ENCODE measurements at places on chromosomes 6 and 20.

DNA sequence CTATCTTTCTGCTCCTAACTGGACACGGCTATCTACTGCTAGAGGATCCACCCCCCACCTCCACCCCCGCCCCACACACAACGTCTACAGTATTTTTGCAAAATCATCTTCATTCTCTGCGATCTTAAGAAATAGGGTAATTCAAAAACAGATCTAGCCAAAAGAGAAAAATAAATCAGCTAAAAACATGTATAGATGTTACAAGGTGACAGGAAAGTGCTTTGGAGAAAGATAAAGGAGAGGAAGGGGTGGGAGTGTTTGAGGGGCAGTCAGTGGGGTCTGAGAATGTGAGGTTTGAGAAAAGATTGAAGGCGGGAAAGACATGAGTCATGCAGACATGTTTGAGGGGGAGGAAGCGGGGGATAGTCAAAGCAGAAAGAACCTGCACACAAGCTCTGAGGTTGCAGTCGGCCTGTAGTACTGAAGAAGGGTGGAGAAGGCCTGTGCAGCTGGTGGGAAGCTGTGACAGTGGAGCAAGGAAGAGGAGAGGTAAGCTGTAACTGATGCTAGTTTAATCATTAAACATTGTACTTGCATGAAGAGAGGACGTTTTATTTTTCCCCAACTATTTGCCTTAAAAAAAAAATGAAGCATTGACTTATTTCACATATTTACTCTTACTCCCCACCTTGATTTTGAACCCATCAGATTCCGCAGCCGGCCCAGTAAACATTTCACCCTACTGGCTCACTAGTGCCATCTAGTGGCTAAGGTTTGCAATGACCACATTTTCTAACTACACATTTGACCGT is 332.6 kb downstream of the ADGRB3 start:
- DNase-seq: peak; percentile 65

DNA sequence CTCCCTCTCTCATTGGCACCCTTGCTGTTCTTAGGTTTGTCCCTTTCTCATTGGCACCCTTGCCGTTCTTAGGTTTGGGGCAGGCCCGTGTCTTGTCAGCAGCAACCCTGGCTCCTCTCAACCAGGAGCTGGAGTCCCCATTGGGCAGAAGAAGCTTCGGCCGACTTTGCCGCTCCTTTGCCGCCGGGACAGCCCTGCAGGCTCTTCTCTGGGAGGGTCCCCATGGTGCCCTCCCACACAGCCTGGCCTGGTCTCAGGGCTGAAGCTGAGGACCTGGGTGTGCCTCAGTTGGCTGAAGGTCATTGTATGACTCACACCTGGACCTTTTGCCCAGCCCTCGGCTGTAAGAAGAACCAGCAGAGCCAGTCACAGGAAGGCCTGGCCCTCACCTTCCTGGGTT is 59.6 kb downstream of the PPP1R14C start:
- no peak for DNase-seq

DNA sequence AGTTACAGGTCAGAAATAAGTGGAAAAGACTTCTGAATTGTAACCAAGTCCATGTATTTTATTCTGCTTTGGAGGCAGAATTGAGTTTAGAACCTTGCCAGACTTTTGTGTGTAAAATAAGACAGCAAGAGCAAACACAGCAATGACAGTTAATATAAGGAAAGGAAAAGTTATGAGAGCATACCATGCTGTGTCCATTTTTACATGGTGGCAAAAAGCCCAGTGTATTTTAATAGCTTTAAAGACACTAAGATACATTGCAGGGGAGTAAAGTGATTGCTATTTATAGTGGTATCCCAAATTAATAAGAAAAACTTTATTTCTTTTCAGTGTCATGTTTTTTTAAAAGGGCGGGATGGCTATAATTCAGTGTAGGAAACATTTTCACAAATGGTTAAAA is 45.2 kb downstream of the CDC5L start:
- DNase-seq: no peak

- no peak for DNase-seq
Observed at GRCh38 chr6:79608334-79609224, 22.6 kb upstream of the SH3BGRL2 start.

DNA sequence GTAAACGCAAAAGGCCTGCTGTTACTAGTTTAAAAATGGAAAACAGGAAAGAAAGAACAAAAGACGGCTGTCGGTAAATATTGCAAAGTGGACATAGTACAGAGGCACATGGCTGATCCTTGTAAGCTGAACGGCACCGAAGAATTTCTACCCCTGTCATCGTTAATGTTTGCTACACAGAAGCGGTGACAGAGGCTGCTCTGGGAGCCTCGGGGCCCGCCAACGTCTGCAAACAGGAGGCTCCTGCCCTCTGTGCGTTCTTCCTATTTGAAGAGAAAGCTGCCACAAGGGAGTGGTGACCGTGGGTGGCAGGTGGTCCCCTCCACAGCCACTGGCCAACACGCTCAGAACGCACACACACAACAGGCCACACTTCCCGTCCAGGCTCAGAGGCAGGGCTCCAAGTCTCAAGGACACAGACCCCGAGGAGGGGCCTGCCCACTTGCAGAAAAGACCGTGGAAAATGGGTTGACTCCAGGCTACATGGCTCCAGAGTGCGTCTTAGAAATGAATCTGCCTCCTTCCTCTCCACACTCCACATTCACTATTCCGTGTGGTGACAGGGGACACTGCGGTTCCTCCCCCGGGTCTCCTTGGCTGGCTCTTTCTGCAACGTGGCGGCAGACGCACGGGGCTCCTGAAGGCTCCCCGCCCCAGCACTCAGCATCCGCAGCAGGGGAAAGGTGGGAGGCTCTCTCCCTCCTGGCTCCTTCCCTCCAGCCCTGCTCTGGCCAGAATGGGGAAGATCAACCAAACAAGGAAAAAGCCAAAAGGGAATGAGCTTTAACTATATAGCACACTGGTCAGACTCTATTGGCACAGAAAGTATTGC is 64.5 kb downstream of the GMPR start:
- no peak for DNase-seq

DNA sequence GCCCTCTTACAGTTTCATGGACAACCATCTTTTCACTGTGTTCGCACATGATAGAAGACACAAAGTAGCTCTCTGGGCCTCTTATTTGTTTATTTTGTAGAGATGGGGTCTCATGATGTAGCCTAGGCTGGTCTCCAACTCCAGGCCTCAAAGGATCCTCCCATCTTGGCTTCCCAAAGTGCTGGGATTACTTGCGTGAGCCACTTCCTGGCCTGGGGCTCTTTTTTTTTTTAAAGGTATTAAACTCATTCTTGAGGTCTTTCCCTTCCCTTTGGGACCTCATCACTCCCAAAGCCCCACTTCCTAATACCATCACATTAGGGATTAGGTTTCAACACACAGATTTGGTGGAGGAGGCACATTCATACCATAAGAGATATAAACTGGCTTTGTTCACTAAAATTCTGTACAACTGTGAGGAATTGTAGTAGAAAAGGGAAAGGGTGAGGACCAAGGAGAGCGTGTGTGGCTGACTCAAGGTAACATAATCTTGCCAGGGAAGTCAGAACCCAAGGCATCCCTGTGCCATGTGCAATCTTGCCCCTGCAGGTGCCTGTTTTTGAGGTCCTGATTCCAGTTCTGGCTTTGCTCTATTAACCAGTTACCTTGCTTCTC is 45.5 kb downstream of the EIF2S2 start:
- no peak for DNase-seq

DNA sequence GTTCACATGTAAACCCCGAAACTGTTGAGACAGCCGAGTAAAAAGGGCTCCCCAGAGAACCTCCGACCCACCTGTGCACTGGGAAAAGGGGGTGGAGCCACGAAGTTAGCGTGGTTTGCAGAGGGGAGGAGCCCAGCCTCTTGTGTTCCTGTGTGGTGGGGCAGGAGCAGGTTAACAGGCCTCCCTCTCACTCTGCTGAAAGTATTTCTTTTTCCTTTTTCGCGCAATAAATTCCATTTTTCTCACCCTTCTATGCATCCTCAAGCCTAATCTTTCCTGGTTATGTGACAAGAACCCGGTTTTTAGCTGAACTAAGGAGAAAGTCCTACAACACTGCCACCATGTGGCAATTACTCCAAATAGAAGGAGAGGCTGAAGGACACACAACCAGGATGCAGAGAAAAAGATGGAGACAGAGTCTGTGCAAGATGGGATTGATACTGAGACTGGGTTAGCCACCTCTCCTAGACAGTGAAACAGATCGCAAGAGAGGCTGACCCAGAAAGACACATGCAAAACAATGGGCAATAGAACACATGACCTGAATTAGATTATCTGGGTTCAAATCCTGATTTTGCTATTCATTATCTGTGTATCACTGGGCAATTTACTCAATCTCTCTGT is 168.7 kb upstream of the PRSS16 start:
- peak; percentile 61 for DNase-seq

GRCh38 chr6:89596484-89596883 is 42.1 kb downstream of the LYRM2 start:
- no peak for DNase-seq

- no peak for DNase-seq
Observed at GRCh38 chr6:160178271-160178670, 56.7 kb downstream of the SLC22A1 start.

- no peak for DNase-seq
Observed at GRCh38 chr20:31740208-31740607, 1.1 kb downstream of the TPX2 start.

DNA sequence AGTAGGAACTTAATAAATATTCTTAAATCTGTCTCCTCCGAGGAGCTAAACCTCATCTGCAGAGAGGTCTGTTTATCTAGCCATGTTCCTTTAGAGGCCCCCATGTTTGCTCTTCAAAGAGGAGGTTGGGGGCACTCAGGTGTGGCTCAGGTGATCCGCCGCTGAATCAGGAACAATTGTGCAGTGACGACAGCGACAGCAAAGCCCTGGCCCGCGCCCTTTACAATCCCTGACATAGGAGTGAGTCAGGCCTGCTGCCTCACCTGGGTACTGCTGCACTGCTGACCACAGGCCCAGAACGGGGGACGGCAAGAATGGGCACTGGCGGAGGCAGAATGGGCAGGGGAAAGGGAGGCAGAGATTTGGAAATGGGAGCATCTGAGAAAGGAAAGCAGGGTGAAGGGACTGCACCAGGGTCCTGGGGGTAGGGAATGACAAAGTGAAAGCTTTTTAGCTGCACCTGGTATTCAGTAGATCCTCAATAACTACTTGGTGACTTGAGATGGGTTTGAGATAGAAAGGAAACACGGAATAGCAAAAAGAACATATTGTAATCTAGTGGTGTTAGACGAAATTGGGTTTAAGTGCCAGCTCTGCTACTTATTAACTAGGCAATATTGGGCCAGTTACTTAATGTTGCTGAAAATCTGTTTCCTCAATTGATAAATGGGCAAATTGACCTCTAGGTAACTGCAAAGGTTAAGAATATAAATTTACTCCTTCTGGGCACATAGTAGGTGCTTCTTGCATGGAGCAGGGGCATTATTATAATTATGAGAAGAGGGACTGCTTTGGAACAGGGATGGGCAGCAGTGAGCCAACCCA is 5.4 kb upstream of the IER3 start:
- no peak for DNase-seq

- DNase-seq: no peak
Observed at GRCh38 chr20:4127344-4127743, 112.0 kb upstream of the RNF24 start.

DNA sequence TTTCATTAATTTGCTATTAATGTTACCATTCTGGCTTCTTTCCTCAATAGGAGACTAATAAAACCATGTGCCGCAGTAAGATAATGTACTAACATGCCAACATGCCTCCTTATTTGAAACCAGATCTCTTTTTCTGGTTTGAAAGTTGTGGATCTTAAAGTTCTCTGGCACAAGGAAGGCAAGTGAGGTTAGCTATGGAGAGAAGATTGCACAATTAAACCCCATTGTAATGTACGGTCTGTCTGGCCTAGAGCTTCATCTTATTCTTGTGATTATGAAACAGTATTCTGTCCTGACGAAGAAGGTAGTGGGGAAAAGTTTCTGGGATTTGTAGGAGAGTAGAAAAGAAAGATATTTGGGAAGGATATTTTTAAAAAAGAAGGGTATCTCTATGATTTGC is 68.4 kb downstream of the EYA4 start:
- no peak for DNase-seq

DNA sequence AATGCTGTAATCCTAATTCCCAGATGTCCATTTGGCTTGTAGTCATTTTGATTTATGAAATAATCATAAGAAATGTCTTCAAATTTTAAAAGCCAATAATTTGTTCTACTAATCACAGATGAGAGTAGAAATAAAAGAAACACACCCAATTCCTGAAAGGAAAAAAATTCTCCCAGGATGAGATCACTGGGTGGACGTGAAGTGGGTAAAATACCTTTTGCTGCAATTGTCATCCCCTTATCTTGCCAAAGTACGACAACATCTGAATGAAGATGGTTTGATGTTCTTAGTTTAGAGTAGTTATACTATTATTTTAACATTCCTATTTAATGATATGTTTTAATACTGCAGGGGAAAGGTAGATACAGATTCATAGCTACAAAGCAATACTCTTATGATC is 33.7 kb downstream of the MTHFD1L start:
- DNase-seq: no peak

DNA sequence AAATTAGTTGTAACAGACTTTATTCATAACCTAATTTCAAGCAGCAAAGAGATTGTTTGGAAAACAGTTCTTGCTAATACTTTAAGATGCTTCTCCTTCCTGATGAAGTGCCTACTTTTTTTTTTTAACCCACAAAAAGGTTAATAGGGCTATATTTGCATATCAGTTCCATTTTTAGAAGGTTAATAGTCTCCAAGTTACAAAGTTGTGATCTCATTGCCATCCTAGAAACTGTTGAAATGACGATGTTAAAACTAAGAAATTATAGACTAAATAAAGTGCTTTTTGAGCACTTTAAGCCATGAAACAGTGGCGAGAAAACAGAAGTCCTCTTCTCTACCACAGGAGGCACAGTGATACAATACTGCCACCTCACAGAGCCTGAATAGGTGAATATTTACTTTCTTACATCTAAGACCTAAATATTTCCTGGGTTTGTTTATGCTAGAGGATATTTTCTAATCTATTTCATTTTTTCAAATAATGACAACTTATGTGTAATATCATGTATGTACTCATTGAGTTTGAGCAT is 5.3 kb downstream of the RNF144B start:
- peak; percentile 6 for DNase-seq

GRCh38 chr20:9955646-9956045 is 79.1 kb upstream of the ANKEF1 start:
- no peak for DNase-seq

DNA sequence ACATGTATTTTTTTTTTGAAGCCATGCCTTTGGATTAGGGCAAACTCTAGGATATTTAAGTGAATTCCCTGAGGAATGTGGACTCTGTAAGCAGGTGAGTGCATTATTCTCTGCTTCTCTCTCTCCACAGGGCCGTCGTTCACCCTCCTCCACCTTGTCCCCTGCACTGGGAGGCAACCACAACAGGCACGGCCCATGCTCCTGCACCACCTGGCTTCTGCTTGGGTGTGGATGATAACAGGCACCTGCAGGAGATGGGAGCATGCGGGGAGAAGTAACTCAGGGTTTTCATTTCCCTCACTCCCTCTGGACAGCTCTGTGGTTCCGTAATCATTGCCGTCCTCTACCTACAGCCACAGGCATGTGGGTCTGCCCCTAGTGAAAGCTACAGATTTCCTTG is 43.4 kb downstream of the HLA-C start:
- DNase-seq: no peak

DNA sequence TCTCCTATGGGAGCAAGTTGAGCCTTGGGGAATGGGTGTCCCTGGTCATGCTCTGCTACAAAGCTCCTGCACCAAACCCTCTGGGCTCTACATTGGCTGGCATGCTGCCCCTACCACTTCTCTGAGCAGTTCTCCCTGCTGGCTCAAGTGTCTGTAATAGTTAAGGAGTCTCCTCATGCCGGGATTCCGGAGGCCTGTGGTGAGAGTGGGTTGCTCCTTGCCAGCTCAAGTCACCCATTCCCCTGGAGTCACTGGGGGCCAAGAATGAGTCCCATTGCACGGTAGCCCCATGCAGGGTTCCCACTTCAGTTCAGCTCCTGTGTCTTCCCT is 173.9 kb downstream of the PRDM13 start:
- DNase-seq: no peak
